Mucosa of descending colon (tissue), 3 donors: ENCODE measurements at places on chromosomes 12 and 14. TPM values are rescaled to one million over a fixed set of nuclear protein-coding genes. Genes with fewer than 3 reads are reported as not detected.
A peak's percentile ranks its signal among the peaks of the same experiment; 100 is the strongest.

FBXO21 gene
- 44.6 TPM for total RNA-seq

ZNF219 gene
- 56.6 TPM for total RNA-seq

NOPCHAP1 gene
- total RNA-seq: 10.4 TPM

ACSM4 gene
- total RNA-seq: not detected

OR6C2 gene
- total RNA-seq: not detected

TEX52 gene
- not detected for total RNA-seq

ELK3 gene
- 7.6 TPM for total RNA-seq

PLEKHG7 gene
- total RNA-seq: 2.7 TPM

LUM gene
- 68.5 TPM for total RNA-seq

- no peak for DNase-seq
These were observed 65.8 kb upstream of the PWP1 start for GRCh38 chr12:107619831-107620230.

GRCh38 chr12:57461276-57461916 is 1.8 kb downstream of the GLI1 start:
- DNase-seq: peak; percentile 81

DNA sequence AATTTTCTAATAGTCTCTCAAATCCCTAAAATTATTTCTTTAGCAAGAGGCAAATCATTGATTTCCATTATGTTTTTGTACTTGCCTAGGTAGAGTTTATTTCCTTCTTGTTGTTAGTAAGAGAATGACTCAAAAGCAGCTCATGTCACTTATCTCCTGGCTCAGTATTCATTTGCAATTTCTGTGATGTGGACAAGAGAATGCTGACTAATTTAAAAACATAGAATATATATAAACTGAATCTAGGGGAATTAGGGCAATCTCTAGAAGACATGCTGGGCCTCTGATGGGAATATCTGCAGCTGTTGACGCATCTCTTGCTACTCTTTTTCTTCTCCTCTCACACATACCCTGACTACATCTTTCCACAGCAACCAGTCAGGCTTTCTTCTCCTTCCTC is 130.8 kb upstream of the PRKD1 start:
- no peak for DNase-seq

DNA sequence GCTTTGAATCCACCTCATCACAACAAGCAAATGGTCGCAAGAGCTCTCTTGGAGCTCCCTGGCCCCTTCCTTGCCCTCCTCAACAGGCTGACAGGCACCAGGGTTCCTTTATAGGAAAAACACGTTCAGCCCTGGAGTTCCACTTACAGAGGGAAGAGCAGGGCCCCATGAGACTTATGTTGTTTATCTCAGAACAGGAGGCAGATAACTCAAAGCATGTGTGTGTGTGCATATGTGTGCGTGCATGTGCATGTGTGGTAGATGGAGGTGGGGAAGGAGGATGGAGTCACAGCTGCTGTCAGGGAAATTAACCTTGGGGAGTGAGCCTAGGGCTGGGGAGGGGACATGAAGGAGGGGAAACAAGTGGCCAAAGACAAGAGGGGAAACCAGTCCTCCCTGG is 138.1 kb downstream of the DPF3 start:
- no peak for DNase-seq

DNA sequence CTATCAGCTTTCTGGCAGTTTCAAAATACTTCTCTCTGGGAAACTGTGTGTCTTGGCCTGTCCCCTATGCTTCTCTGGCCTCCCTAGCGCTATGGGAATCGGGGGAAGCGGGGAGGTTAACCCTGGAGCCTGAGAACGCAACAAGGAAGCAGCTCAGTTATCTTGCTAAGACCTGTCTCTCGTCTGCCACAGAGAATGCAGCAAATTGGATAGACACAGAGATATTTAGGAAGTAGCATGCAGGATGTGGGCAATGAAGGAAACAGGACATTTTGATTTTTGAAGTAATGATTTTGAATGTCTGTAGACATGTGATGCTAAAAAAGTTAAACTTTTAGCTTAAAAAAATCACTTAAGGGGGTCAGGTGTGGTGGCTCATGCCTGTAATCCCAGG is 6.6 kb upstream of the CALCOCO1 start:
- no peak for DNase-seq

- DNase-seq: no peak
These were observed 2.1 kb downstream of the SLC7A7 start for GRCh38 chr14:22813145-22813544.

- DNase-seq: no peak
These were observed 48.8 kb downstream of the CIT start for GRCh38 chr12:119828300-119828699.

DNA sequence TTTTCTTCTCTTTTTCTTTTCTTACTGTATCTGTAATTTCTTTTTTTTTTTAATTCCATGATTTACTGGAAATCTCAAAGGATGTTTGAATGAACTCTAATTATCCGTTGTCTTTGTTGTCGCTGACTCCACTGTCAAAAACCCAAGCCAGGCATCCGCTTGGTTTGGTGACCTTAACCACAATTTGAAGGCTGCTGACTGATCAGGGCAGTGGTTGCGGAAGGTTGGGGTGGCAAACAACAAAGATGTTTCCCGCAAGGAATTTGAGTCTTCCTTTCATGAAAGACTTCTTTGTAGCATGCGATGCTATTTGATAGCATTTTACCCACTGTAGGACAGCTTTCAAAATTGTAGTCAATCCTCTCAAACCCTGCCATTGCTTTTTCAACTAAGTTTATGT is 1013.8 kb downstream of the DIO2 start:
- DNase-seq: no peak

DNA sequence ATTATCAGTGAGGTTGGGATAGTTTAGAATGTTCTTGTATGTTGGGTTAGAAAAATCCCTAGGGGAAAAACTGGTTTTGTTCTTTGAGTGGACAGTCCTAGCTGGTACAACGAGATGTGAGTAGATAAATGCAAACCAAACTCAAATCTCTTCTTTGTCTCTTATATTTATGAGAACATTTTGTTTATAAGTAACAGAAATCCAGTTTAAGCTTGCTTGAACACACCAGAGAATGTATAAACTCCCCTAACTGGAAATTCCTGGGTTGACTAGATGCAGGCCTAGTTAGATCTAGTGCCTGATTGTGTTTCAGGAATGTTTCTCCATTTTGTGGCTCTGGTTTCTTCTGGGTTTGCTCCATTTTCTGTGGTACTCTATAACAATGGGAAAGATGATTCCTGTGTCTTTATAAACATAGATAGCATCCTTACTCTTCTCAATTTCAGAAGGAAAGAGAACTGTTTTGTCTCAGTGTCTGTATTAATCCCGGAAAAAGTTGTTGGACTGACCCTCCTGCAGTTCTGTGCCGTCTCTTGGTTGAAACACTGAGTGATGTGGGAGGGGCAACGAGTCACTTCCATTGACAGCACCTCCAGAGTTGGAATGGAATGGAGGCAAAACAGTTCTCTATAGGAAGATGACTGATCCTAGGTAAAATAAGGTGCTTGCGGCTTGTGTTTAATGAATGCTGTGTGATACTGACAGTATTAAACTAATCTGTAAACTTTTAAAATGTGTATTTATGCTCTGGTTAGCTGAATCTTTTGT is 244.8 kb downstream of the TMTC2 start:
- no peak for DNase-seq

DNA sequence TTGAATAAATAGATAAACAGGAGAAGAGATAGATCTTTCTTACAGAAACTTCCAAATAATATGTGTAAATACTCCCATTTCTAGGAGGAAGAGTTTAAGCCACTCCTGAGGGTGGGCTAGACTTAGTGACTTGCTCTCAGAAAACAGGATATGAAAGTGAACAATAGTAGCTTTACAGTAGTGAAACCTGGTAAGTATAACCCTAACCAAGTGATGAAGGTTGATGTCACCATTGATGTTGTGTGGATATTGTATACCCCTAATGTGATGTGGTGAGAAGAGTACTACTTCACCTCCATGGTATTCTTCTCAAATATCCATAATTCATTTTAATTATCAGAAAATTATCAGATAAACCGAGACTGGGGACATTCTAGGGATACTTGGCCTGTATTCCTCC is 20.9 kb downstream of the AKAP6 start:
- DNase-seq: no peak

DNA sequence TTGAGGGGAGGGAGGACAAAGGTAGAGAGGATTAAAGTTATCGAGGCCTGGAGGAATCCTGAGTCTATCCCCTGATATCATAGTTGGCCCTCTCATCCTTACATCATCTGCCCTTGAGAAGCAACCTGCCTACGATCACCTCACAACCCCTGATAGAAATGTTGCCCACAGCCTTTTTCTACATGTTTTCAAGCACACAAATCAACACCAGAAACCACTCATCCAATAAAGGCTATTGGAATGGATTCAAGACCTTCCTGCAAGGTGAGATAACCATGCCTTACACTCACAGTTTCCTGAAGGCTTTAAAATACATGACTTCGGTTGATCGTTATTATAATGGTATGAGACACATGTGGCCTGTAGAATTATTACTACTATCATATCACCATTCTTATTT is 175.7 kb upstream of the EGLN3 start:
- no peak for DNase-seq

GRCh38 chr14:64610049-64610746 is 60.4 kb downstream of the PPP1R36 start:
- no peak for DNase-seq

GRCh38 chr12:23290627-23291330 is 658.7 kb downstream of the SOX5 start:
- no peak for DNase-seq

- peak; percentile 23 for DNase-seq
These were observed 24.1 kb downstream of the YAF2 start for GRCh38 chr12:42213954-42214426.

DNA sequence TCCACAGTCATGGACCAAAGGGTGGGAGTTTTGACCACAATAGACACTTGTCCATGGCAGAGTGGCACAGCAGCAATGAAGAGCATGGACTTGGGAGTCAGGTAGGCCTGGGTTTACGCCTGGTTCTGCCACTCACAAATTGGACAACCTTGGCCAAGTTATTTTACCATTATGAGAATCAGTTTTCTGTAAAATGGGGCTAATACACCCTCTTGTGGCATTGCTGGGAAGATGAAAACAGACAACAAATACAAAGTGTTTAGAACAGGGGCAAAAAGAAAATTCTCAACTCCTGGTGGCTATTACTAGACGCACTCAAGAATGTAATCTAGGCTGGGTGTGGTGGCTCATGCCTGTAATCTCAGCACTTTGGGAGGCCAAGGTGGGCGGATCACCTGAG is 2.6 kb downstream of the C12orf43 start:
- no peak for DNase-seq

- no peak for DNase-seq
These were observed 75.1 kb upstream of the ST8SIA1 start for GRCh38 chr12:22409377-22410164.

- no peak for DNase-seq
These were observed 33.0 kb upstream of the VWF start for GRCh38 chr12:6157482-6157881.

- DNase-seq: no peak
These were observed 379.3 kb upstream of the DCN start for GRCh38 chr12:91561958-91562325.

- DNase-seq: no peak
These were observed 31.0 kb downstream of the SIX1 start for GRCh38 chr14:60618241-60618640.

DNA sequence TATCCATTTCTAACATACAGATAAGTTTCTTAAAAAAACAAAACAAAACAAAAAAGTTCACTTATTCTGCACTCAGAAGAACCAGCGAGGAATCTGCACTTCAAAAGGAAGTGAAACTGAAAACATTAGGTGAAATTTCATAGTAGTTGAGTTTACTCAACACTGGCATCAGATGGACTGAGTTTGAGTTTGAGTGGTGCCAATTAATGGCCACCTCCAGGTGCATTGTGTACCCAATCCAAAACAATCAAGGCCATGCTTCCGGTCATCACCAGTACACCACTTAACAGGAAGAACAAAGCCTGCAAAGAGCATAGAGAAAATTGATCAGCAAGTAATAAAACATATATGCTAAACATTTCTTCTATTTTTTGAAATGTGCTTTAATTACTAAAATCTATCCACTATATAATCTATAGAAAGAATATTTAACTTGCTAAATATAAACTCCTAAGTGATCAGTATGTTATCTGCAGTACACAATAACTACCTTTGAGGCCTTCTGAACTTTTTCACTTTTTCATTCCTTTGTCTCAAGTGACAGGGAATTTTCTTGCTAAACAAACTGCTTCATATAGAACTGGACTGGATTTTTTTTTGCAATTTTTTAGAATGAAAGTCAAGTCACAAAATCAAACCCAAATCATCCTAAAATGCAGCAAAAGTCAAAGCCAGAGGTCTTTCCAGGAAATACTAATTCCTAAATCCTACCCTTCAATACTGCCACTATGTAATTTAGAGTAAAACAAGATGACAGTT is 11.5 kb downstream of the SLC38A2 start:
- DNase-seq: no peak

DNA sequence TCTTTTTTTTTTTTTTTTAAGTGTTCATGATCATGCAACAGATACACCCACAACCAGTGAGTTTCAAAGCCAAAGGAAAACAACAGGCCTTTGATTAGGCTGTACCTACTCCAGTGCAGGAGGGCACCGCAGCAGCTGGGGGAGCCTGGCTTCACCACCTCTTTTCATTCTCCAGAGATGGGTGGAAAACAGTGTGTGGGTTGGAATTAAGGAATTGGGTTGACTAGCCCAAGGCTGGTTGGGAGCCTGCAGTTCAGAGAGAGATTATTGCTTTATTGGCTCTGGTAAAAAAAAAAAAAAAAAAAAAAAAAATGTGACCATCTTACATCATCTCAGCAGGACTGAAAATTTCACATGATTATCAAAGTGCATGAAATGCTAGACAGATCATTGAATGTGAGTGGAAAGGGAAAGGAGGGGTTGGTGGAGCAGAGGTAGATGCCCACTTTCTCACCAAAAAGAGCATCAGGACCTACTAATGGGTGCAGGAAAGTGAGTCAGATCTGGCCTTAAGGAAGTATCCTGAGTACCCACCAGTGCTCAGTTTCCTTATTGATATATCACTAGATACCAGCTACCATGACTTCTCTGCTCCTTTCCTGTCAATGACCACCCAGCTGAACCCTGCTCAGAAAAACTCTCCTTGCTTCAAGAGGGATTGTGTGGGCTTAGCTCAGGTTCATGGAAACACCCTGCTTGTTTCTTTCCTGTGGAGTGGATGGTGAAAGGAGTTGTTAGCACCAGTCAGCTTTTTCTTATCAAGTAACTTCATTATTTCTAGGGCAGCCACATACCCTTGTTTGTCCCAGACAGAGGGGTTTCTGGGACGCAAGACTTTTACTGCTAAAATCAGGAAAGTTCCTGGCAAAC is 54.8 kb upstream of the DYRK2 start:
- DNase-seq: no peak

DNA sequence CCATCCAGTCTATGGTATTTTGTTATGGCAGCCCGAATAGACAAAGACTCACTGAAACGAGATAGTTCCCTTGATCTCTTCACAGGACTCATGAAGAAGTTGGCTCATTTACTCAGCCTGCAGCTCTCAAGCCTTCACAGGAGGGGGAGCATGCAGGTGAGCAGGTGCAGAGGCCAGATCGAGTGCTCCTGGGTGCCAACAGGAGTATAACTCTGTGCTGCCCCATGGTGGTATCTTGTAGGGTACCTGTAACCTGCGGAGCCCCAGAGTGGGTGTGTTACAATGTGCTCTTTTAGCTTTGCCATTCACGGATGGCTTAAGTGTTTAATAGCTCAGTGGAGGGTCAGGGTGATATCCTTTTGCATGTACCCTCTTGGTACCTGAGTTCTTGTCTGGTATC is 159.5 kb downstream of the METTL25 start:
- DNase-seq: no peak

- DNase-seq: peak; percentile 32
These were observed 14.2 kb downstream of the HEBP1 start for GRCh38 chr12:12985817-12986408.
